ENCODE measurements at places on chromosomes 1 and 21. TPM values are rescaled to one million over a fixed set of nuclear protein-coding genes. Genes with fewer than 3 reads are reported as not detected.

CATSPERE gene
- not detected for total RNA-seq

KCNA2 gene
- not detected for total RNA-seq

CYP4A22 gene
- total RNA-seq, result not detected

AMPD1 gene
- not detected for total RNA-seq

ETV3L gene
- total RNA-seq, result not detected

L1TD1 gene
- not detected for total RNA-seq

FCER1G gene
- total RNA-seq, result not detected

FCRL5 gene
- total RNA-seq, result not detected

CD53 gene
- not detected for total RNA-seq

PRR9 gene
- not detected for total RNA-seq

FALEC gene
- not detected for total RNA-seq

CRYAA gene
- total RNA-seq, result not detected

CD2 gene
- total RNA-seq, result not detected

OR10J1 gene
- total RNA-seq, result not detected

TAF5L gene
- 10.1 TPM for total RNA-seq

ADAMTSL4 gene
- total RNA-seq, result 2.7 TPM

KRTAP19-3 gene
- not detected for total RNA-seq

HCN3 gene
- total RNA-seq, result 0.06 TPM

PPIH gene
- total RNA-seq, result 115 TPM

CFAP107 gene
- total RNA-seq, result not detected

TCP10L gene
- total RNA-seq, result not detected

SDHB gene
- 178 TPM for total RNA-seq

MROH9 gene
- not detected for total RNA-seq

NBPF12 gene
- 3.0 TPM for total RNA-seq

VANGL2 gene
- not detected for total RNA-seq

RPTN gene
- total RNA-seq, result not detected

NUDT4B gene
- not detected for total RNA-seq

GUCA2A gene
- total RNA-seq, result not detected

UAP1 gene
- total RNA-seq, result 46.9 TPM

NEK7 gene
- 27.3 TPM for total RNA-seq

GCSAML gene
- not detected for total RNA-seq

CCDC185 gene
- total RNA-seq, result not detected

SLAMF6 gene
- not detected for total RNA-seq

HES5 gene
- not detected for total RNA-seq

SAMD11 gene
- total RNA-seq, result 69.4 TPM

RXFP4 gene
- total RNA-seq, result not detected

DPH2 gene
- total RNA-seq, result 29.0 TPM

BTBD19 gene
- total RNA-seq, result 1.9 TPM

NUF2 gene
- 24.5 TPM for total RNA-seq

LRRC53 gene
- not detected for total RNA-seq

HORMAD1 gene
- total RNA-seq, result not detected

KRTAP21-2 gene
- not detected for total RNA-seq

SNAP47 gene
- total RNA-seq, result 86.1 TPM

RSPH1 gene
- total RNA-seq, result 2.6 TPM

S100A7A gene
- total RNA-seq, result not detected

CFHR1 gene
- not detected for total RNA-seq

CRP gene
- total RNA-seq, result not detected
